ENCODE measurements at places on chromosomes 6 and 20. TPM values are rescaled to one million over a fixed set of nuclear protein-coding genes. Genes with fewer than 3 reads are reported as not detected.
A peak's percentile ranks its signal among the peaks of the same experiment; 100 is the strongest.

Gene SEL1L2
- not detected for total RNA-seq

Gene NKAPL
- not detected for total RNA-seq

DNA sequence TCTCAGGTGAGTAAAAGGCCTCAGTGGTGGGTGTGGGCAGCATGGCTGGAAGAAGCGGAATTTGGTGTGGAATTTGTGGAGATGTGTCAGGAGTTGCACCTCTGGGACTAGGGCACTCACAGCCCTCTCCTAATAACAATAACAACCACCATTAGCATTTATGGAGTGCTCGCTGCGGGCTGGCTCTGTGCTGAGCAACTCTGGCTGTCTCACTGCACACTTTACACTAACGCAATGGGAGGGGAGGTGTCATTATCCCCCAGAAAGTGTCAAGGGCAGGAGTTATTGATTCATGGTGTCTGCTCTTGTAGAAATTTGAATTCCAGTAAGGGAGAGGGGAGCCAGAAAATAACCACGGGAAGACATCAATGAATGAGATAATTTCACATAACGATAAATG lies 22.7 kb upstream of the SCRT2 start:
- no peak for DNase-seq

DNA sequence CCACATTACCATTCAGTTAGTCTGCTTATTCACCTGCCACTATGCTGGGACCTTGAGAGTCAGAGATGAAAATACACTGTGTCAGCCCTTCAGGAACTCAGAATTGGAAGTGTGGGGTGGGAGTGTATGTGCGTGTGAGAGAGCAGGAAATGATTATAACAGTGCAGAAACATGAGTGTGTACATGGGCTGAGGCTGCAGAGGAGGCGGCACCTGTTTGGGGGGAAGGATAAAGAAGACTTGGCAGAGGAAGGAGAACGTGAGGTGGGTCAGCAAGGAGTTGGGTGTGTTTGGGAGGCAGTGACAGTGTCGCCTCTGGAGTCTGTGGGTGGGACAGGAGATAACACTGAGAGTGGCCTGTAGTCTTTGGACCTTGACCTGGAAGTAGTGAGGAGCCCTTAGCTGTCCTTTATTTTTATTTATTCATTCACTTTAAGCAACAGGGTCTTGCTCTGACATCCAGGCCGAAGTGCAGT lies 3.1 kb downstream of the CHMP4B start:
- peak; percentile 64 for DNase-seq

DNA sequence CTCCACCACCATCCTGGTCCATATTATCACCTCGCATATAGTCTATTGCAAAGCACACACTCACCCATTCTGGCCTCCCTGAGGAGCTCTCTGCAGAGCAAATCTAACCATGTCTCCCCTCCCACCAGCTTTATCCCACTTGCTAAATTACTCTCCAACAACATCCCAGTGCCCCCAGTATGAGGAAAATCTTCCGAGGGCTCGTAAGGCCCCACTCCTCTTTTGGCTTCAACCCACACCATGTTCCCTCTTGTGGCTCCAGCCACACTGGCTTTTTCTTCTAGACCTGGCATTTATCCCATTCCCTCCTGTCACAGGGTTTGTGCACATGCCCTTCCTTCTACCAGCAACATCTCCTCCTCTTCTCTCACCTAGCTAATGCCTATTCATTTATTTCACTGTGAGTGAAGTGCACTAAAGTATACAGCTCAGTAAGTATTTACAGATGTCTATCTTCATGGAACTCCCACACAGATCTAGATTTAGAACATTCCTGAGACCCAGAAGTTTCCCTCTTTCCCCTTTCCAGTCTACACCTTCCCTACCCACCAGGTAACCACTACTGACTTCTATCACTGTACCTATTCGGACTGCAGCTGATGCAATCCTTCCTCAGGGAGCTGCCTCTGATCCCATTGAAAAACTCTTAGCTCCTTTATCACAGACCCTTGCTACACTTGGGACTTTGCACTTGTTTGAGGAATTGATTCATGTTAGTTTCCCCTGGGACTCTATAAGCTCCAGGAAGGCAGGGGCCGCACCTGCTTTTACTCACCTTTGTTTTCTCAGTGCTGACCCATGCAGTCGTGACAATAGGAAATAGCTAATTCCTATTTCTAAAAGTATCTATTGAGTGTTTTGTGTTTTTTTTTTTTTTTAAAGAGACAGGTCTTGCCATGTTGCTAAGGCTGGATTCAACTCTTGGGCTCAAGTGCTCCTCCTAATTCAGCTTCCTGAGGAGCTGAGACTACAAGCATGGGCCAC lies 15.5 kb downstream of the MRPL14 start:
- no peak for DNase-seq
